ENCODE measurements at places on chromosomes 16 and 17. TPM values are rescaled to one million over a fixed set of nuclear protein-coding genes. Genes with fewer than 3 reads are reported as not detected.
A peak's percentile ranks its signal among the peaks of the same experiment; 100 is the strongest.

The PSMD12 gene
- total RNA-seq = 64.9 TPM

The NOG gene
- total RNA-seq = 19.9 TPM

The EPX gene
- not detected for total RNA-seq

The TVP23C gene
- 11.4 TPM for total RNA-seq

The MYL11 gene
- total RNA-seq = not detected

The AOC3 gene
- total RNA-seq = not detected

The CARD14 gene
- total RNA-seq = not detected

The CACNG3 gene
- not detected for total RNA-seq

DNA sequence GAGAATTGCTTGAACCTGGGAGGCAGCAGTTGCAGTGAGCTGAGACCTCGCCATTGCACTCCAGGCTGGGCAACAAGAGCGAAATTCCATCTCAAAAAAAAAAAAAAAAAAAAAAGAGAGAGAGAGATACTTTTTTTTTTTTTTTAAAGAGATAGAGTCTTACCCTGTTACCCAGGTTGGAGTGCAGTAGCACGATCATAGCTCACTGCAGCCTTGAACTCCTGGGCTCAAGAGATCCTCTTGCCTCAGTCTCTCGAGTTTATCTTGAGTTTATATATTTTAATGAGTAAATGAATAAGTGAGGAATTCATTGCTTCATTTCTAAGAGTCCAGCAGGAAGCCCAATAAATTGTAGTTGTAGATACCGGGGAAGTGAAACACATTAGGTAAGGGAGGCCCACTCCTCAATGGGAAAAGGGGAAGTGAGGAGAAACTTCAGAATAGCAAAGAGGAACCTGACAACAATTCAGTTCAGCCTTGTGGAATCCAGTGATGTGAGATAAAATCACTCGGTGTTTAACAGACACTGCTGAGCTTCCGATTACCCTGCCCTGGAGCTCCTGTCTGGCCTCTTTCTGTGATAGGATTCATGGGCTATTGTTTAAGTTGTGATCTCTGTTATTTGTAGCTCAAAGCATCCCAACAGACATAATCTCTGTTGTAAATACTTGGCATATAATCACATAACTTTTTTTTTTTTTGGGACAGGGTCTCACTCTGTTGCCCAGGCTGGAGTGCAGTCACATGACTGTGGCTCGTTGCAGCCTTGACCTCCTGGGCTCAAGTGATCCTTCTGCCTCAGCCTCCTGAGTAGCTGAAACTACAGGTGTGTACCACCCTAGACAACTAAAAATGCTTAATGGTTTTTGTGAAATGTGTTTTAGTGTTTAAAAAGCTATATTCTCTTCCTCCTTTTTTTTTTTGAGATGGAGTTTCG is 15.8 kb upstream of the ITGAM start:
- no peak for DNase-seq

- DNase-seq = peak; percentile 52
Measured at GRCh38 chr16:54931120-54932014, 702 bp downstream of the IRX5 start.

GRCh38 chr17:66348584-66349165 is 46.3 kb downstream of the PRKCA start:
- peak; percentile 70 for DNase-seq

DNA sequence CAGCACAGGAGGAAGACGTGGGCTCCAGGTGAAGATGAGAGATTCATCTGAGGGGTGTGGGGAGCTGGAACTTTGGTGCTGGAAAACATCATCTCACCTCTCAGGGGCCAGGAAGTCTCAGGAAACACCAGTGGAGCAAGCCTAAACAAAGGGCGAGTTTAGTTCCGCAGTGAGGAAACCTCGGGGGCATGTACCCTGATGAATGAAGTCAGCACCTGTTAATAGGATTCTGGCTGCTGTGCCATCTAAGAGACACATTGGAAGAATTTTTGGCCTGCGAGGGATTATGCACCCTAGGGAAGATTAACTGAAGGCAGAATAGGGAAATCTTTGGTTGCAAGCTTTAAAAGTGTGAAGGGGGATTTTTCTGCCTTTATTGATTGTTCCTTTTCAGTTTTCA is 94.7 kb upstream of the CACNG5 start:
- DNase-seq = no peak

DNA sequence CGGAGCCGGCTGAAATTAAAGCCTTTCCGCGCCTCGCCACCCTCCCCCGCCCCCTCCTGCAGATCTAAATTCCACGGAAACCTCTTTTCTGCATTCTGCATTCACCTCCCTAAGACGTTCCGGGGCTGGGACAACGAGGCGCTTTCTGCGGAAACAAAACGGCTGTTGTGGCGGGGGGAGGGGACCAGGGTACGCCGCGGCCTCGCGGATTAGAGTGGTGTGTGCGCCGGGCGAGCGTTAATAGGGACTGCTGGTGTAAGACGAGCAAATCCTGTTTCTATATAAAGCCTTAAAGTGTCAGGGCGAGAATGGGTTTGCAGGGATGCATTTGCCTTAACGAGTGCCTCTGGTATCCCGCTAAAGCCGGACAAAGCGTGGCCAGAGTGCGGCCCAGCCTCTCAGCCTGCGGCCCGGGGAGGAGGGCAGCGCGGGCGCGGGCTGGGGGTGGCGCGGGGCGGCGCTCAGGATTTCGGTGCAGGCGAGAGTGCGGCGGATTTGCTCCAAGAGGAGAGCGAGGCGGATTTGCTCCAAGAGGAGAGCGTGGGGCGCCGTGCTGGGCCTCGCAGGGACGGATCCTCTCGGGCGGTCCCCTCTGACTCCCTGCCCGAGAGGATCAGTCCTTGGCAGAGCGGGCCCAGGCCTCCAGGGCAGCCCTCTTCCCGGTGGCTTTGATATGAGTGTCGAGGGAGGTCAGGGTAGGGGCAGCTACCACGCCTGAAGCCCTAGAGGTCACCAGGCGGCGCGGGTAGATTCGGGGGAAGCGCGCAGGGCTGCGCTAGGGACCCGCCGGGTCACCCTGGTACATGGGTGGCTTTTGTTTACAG is 5.1 kb downstream of the BAHCC1 start:
- DNase-seq = peak; percentile 44

GRCh38 chr17:229709-230394 is 48.4 kb upstream of the DOC2B start:
- no peak for DNase-seq

- no peak for DNase-seq
Measured at GRCh38 chr17:1482680-1483079, 9.8 kb downstream of the MYO1C start.

- peak; percentile 97 for DNase-seq
Measured at GRCh38 chr17:40551879-40552768, 13.1 kb downstream of the CCR7 start.

GRCh38 chr17:61402978-61403800 is 3.5 kb downstream of the TBX2 start:
- DNase-seq = peak; percentile 65

DNA sequence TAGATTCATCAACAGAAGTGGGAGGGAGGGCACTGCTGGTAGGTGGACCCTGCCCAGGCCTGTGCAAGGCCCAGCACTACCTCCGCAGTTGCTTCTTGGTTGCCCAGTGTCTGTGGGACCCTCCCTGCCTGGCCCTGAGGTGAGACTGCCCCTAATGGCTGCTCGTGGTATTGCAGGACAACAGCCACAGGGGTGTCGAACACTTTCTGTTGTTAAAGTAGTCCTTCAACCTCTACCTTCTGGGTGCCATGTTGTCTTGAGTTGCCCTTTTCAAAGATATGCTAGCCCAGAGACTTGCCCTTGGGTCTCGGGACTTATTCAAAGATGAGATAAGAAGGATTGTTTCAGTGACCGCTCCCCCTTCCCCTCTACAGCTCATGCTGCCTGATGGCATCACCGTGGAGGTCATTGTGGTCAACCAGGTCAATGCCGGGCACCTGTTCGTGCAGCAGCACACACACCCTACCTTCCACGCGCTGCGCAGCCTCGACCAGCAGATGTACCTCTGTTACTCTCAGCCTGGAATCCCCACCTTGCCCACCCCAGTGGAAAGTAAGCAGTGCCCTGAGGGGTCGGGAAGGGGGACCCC is 29.1 kb downstream of the AKAP1 start:
- no peak for DNase-seq

GRCh38 chr16:31271621-31272190 is 11.9 kb downstream of the ITGAM start:
- DNase-seq = no peak

GRCh38 chr16:31080035-31080629 is 5.9 kb downstream of the ZNF646 start:
- no peak for DNase-seq

DNA sequence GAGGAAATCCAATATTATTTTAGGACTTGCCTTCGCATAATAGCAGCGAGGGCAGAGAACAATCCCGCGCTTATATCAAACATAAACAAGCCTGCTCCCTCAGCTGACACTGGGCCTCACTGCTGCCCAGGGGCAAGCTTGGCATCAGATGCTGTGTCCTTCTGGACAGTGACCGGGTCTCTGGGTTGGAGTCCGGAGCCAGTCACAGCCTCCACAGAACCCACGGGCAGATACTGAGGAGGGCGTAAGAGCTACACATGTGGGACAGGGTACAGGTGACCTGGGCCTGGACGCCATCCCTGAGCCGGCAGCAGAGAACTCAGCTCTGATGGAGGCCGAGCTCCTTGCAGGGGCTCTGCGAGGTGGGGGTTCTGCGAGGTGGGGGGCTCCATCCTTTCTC is 14.7 kb upstream of the ZNF469 start:
- no peak for DNase-seq

DNA sequence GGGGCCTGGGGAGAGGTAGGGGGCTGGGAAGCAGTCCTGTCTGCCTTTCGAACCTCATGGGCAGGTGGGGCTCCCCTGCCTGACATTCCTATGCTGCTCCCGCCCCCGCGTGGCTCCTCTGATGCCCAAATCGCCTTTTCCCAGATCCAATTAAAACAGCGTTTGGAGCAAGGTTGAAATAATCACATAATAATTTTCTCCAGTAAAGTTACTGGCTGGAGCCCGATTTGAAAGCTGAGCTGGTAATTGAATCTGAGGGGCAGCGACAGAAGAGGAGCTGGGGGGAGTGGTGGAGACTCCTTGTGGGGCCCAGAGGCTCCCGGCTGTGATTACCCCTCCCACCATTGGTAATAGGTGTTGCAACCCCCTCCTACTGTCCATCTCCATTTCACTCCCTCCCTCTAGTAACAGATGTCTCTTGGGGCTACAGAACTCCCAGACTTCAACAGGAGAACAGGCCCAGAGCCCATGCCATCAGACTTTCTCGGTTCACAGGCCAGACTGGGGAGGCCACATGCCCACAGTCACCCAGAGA is 38.9 kb upstream of the C1QL1 start:
- no peak for DNase-seq

- no peak for DNase-seq
Measured at GRCh38 chr16:68377667-68378393, 67.0 kb downstream of the PRMT7 start.

Data from HFFc6 (cell line).